ENCODE measurements at places on chromosomes 5 and 9.

GRCh38 chr5:598564-598890 is 13.6 kb upstream of the CEP72 start:
- no peak for DNase-seq

DNA sequence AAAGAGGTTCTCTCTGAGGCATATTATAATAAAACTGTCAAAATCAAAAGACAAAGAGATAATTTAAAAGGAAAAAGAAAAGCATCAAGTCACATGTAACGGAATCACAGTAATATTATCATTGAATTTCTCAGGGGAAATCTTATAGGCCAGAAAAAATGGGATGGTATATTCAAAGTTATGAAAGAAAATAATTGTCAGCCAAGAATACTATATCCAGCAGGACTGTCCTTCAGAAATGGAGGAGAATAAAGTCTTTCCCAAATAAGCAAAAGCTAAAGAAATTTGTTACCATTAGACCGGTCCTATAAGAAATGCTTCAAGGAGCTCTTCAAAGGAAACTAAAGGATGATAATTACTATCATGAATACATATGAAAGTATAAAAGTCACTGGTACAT is 342.0 kb upstream of the GRAMD2B start:
- no peak for DNase-seq

DNA sequence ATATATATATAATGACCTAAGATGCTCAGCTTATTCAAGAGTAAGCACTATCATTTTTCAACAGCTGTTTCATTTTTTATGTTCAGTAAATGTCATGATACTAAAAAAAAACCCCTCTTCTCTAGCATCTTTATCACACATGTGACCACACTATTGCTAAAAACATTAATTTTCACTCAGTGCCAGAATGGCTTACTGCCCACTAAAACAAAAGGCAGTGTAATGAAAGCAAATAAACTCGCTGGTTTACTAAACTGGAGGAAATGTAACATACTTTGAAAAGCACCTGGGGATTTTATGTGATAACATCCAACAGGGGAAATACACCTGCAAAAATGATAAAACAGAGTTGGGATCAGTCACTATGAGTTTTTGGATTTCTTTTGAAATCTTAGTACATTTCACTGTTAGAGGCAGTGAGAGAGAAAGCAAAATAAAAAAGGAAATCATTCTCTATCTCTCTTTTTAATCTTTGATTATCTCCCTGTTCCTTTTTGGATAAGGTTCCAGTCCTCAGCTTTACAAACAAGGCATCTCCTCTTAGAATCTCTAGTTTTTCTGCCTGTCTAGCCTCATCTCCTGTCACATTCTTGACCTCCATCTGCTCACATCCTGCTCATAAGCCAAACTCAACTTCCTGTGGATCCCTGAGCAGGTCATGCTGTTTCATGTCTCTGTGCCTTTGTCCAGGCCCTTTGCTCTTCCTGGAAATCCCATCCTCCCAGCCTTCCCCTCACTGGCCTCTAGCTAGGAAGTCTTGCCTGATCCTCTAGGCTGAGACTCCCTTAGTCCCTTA is 338.0 kb downstream of the MAN2A1 start:
- no peak for DNase-seq

DNA sequence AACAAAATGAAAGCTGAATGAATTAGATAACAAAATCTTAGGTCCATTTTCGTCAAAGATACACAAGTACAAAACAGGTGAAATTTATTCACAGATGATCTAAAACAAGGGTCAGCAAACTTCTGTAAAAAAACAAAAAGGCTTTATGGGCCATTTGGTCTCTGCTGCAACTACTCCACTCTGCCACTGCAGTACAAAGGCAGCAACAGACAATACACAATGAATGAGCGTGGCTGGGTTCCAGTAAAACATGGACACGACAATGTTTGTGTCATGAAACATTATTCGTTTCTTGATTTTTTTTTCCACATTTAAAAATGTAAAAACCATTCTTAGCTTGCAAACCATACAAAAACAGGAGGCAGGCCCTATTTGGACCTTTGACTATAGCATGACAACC is 71.9 kb downstream of the ECPAS start:
- DNase-seq = no peak

- DNase-seq = no peak
Measured at GRCh38 chr5:14742498-14742897, 78.0 kb downstream of the OTULIN start.

DNA sequence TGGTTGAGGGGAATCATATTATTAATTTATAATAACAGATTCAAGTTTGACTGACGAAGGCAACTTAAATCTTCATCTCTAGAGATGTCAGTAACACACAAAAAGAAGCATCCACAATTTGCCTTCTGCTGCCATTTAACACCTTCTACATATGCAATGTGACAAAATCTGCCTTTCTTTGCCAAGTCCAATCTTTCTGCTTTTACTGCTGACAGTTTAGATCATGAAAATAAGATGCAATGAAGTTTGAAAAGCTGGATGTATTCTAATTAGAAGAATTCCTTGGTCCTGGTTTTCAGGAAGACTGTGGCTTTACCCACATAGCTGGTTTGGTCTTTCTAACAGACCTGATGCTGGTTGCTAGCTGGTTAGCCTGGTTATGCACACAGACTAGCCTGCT is 178.9 kb downstream of the ACER2 start:
- DNase-seq = no peak

DNA sequence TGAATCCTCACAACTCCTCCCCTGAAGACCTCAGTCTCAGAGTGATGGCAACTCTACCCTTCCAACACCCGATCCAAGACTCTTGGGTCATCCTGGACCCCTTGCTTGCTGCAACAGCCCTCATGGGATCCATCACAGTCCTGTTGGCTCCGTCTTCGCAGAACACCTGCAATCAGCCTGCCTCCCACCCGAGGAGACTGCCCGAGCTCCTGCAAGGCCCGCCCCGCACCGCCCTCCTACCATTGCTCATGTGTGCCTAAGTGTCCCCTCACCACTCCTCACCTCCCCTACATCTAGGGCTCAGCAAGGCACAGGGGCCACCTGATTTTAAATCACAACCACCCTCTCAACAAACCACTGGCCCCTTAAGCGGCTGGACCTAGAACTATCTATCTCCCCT is 5.3 kb downstream of the SEMA4D start:
- no peak for DNase-seq
